ENCODE measurements at places on chromosomes 7 and 10. TPM values are rescaled to one million over a fixed set of nuclear protein-coding genes. Genes with fewer than 3 reads are reported as not detected.

DNA sequence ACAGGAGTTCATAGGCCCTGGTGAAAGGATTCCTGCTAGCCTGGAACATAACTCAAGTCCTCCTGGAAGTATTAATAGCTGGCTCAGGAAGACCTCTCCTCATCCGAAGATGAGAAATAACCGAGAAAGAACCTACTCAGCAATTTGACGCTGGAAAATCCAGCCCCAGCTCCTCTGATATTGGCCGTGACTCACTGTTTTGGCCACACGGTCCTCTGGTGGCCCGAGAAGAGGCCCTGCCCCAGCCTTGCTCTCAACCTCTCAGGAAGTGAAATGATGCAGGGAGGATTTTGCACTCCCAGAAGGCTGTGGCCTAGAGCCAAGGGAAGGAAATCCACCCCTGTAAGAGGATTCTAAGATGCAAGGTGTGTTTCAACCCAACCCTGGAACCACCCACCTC lies 121.6 kb downstream of the MTPAP start:
- no peak for DNase-seq

GRCh38 chr10:104080762-104081161 lies 4.9 kb downstream of the COL17A1 start:
- DNase-seq = no peak

DNA sequence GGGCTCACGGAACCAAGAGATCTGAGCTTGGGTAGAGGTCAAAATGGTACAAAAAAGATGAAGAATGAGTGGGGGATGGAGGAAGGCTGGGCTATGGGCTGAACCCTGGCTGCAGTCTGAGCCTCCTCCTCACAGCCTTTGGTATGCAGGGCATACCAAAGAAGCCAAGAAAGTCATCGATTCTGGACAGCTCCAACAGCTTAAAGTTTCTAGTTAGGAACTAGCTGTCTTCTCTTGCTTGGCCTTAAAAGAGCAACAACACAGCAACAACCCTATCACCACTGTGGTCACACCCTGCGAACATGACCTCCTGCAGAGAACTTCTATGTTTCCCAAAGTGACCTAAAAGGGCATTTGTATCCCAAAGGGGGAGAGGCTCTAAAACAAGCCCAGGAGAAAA lies 126.1 kb upstream of the EFCAB10 start:
- no peak for DNase-seq

DNA sequence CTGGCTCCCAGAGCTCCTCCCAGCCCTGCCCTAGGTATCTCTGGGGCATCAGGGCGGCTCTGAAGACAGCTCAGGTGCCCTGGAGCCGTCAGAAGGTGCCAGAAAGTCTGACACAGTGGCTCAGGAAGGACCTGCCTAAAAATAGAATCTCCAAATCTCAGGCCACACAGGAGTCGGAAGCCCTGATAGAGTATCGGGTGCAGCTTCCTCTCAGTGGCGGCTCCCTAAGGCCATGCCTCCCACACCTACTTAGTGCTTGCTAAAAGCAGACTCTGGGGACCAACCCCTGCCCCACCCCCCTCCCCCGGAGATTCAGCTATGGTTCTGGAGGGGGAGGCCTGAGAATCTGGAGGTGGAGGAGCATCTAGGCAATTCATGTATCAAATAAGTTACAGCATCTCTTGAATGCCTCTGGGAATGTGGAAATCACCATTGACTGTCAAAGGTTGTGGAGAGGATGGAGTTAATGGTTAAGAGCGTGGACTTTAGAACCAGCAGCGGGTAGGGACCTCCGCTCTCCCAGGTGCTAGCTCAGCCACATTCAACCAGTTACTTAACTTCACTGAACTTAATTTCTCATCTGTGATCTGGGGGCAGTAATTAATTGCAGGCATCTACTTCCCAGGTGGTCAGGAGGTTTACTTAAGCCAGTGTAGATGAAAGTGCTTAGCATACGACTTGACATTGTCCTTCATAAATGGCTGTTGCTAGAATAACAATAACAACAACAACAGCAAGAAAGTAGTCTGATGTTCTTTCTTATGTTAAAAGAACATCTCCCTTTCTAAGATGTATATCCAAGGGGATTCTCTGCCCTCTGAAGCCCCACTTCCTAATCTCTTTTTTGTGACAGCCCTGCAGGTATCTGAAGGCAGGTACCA lies 38.6 kb upstream of the MXI1 start:
- DNase-seq = no peak

EEPD1 gene
- 20.5 TPM for total RNA-seq

SFRP4 gene
- total RNA-seq = 17.5 TPM

BMPER gene
- total RNA-seq = 5.4 TPM

DNA sequence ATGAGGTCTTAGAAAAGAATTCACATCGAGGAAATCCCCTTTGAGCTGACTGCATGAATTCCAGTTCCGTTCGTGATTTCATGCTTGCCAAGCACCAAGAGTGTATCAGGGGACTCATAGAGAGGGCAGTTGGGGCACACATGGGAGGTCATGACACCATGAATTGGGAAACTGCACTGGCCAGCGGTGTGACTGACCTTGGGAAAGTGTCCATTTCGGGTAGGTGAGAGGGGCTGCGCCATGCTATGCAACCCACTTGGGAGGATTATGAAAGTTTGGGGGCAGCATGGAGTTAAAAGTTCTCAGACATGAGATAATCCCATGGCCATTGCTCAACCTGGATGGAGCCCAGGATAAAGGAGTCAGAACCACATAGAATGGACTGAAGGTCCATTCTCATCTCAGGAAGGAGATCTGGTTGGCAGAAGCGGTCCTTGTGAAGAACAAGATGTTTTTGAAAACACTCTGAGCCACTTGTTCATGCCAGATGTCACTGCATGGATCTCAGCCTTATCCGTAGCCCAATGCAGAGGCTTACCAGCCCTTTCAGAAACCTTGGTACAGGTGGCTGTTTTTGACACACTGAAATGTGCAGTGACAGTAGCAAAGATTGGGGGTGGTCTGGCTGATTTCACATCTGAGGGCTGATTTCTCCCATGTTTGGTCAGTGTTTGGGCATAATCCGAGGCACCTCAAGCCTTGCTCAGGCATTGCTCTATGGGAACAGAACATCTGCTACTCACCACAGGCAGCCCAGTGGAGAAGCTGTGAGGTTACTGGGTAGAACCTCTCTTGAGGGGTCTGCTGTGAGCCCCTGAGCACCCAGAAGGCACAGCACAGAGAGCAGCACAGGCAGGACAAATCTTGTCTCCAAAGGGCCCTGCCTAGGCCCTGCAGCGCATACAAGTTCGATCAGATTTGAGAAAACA lies 252.3 kb downstream of the CXCL12 start:
- peak; percentile 26 for DNase-seq

DNA sequence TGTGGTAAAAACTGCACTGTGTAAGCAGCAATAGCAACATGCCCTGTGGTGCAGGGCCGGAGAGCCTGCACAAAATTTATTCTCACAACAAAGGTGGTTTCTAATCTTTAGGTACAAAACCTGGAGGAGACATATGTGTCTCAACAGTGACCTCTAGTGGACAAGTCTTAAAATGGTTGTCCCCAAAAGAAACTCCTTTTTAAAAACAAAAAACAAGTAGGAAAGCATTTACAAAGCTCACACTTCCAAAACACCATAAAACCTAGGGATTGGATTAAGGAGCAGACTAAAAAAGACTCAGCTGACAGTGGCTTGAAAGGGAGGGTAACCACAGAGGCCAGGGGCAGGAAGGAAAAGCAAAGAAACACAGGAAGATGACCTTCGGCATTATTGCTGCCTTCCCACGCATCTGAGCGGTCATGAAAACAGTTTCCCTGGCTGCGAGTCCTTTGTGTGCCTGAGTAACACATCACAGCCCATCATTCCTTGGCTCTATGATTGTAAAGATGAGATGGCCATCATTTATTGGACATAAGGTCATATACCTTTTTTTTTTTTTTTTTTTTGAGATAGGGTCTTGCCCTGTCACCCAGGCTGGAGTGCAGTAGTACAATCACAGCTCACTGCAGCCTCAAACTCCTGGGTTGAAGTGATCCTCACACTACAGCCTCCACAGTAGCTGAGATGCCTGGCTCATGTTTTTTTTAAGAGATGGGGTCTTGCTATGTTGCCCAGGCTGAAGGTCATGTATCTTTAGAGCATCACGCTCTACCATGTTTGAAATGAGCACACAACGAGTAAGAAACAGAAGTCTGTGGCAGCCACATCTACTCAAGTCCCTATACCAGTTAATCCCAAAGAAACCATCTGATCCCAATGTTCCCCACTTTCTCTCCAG lies 39.5 kb downstream of the RSU1 start:
- no peak for DNase-seq

GRCh38 chr10:60901561-60902235 lies 42.3 kb downstream of the RHOBTB1 start:
- no peak for DNase-seq

Data from omental fat pad (tissue), 4 donors.